ENCODE measurements at places on chromosomes 4 and X. TPM values are rescaled to one million over a fixed set of nuclear protein-coding genes. Genes with fewer than 3 reads are reported as not detected.
A peak's percentile ranks its signal among the peaks of the same experiment; 100 is the strongest.

KCNIP4 gene
- not detected for total RNA-seq

FHDC1 gene
- total RNA-seq = 0.14 TPM

CA5B gene
- 3.2 TPM for total RNA-seq

PPBP gene
- 0.42 TPM for total RNA-seq

GRCh38 chrX:24774650-24775049 lies 80.9 kb downstream of the POLA1 start:
- no peak for DNase-seq

- DNase-seq = no peak
These were observed 14.7 kb downstream of the ATXN3L start for GRCh38 chrX:13305108-13305507.

- DNase-seq = no peak
These were observed 248.6 kb downstream of the ADAMTS3 start for GRCh38 chr4:72320223-72320948.

GRCh38 chrX:154382483-154383069 lies 3.5 kb downstream of the EMD start:
- no peak for DNase-seq

DNA sequence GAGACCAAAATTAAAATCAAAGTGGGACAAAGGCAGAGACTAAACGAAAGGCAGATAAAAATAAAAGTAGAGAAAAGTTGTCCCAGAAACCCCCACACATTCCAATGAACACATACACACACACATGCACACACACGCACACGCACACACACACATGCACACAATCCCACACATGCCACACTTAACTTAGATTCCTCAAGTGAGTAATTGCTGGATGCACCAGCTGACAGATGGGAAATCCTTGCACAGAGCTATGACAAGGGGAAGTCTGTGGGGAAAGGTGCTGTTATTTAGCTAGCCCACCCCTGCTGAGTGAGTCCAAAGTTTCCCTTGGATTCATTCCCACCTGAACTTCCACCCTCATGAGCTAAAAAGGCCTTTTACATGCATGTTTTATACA lies 233.9 kb downstream of the RAB28 start:
- DNase-seq = no peak

DNA sequence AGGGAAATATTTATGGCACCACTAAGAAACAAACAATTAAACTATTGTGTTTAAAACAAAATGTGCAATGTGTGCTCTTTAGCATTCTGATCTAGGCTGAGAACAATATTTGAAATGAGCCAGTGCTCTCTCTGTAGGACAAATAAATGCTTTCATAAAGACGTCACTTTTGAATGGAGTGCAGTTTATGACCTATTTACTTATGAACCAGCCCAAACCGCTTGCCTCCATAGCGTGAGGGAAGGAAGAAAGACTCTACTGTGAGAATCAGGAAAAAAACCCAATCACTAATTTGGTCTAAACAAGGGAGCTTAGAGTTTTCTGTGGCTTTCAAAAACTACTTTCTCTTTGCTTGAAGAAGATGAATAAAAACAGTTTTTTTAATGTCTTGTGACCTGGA lies 39.4 kb downstream of the SAT1 start:
- no peak for DNase-seq

GRCh38 chrX:154046031-154046781 lies 26.5 kb upstream of the IRAK1 start:
- peak; percentile 43 for DNase-seq

GRCh38 chr4:37976507-37976906 lies 16.3 kb downstream of the PTTG2 start:
- no peak for DNase-seq

DNA sequence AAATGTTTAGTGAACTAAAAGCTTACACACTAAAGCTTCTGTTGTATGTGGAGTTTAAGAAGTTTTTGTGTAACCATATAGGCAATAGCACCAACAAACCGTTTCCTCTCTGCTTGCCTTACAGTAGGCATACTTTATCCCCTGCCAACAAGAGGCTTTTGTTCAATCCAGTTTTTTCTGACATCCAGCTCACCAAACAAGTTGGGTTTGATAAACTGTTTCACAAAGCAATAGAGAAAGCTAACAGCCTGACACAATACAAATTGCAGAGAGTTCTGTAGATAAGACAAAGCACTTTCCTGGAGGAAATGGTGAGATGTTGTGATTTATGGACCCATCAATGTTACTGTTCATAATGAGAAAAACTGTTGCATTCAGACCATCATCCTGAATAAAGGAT lies 53.8 kb downstream of the PACRGL start:
- DNase-seq = no peak

All from heart right ventricle (tissue), 16 donors.